ENCODE measurements at places on chromosomes 11 and 22.

GRCh38 chr11:128424271-128424711 is 163.1 kb downstream of the ETS1 start:
- no peak for DNase-seq

DNA sequence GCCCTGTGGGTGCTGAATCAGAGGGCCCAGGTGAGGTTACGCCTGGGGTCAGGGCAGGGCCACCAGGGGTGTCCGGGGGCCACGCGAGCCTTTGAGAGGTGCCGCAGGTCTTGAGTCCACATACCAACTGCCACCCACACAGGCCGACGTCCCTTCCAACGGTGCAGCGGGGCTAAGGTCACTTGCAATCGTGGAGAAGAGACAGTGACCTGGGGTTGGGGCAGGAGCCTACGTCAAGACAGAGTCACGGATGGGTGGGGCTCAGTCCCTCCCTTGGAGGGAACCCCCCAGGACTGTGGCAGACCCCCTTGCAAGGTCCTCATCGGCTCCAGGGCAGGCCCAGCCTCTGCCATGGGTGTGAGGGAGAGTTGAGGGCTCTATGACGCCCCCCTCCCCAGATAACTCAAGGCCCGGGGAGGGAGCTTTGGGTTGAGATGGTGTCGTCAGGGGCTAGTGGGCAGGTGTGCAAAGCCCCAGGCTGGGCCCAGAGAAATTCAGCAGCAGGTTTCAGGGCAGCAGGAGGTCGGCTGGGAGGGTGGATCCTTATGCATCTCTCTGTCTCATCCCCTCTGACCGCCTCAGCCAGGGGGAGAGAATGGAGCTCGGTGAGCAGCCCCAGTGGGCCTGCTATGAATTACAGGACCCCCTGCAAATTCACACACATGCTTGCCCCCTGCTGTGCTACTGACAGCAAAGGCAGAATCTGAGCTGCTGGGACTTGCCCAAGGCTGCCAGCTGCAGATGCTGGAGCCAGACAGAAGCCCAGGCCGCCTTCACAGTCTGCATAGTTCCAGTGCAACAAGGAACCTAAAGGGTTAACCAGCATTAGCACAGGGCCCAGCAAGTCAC is 60.0 kb downstream of the MYEOV start:
- DNase-seq: no peak

- no peak for DNase-seq
Observed at GRCh38 chr11:132504501-132505041, 1027.7 kb downstream of the OPCML start.

DNA sequence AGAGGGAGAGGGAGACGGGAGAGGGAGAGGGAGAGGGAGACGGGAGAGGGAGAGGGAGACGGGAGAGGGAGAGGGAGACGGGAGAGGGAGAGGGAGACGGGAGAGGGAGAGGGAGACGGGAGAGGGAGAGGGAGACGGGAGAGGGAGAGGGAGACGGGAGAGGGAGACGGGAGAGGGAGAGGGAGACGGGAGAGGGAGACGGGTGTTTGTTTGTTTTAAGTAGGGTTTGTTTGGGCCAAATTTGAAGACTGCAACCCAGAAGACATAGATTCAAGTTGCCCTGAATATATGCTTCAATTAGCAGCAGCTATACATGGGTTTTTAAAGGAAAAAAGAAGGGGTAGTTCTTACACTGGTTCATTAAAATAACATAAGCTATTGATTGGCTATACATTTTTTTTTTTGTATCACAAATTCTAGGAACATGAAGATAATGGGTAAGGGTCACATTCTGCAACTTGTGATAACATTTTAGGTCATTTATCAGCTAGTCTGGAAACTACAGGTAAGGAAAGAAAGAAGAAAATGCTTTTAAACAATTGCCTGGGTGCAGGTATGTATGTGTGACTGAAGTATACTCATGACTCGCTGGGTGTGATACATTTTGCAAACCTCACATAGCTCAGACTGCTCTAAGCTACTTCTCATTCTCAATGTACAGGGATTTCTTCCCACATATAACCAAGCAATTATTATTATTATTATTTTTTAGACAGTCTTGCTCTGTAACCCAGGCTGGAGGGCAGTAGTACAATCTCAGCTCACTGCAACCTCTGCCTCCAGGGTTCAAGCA is 67.3 kb downstream of the MCHR1 start:
- DNase-seq: no peak

DNA sequence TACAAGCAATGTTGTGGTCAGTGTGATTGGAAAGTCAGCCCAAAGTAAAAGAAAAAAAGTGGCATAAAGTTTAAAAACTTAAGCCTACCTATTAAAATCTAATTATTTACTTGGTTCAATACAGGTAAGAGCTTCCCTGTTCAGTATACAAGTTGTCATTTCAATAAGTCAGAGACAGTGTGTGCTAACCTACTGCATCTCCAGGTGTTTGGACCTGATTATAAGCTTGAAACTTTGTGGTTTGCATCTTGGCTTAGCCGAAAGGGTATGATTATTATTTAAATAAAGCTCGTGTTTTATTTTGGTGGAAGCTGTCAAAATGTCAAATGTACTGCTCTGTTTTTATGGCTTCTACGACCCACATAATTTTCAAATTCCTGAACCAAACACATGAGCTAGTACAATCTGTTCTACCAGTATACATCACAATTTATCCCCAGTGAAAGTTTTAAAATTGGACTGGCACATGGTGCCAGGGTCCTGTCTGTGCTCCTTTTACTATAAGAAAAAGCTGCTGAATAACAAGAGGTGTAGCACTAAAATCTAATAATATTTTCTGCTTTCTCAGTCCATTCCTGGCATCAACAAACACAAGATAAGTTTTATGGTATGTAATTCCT is 103.9 kb upstream of the ANO3 start:
- no peak for DNase-seq

- no peak for DNase-seq
Observed at GRCh38 chr11:8204025-8204424, 35.2 kb upstream of the RIC3 start.

GRCh38 chr11:120039039-120039438 is 98.9 kb downstream of the TRIM29 start:
- DNase-seq: no peak
